ENCODE measurements at places on chromosomes 11 and 22.

- DNase-seq, result no peak
Observed at GRCh38 chr11:61697764-61698163, 17.6 kb downstream of the DAGLA start.

- no peak for DNase-seq
Observed at GRCh38 chr11:68878022-68878421, 25.6 kb downstream of the MRPL21 start.

DNA sequence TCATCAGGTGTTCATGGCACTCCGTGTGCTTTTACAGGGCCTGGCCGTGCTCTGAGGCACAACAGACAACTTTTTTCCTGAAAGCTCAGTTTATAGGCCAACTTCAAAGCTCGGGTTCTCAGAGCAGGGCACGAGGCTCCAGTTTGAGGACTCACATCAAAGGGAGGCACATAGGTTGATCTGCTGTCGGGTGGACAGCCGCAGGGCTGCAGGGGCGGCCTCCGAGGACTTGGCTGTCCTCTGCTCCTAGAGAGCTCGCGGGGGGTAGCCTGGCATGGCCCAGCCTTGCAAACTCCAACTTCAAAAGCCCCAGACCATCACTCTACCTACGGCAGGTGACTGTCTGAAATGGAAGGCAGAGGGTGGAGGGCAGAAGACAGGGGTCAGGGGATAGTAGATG is 31.6 kb downstream of the C11orf58 start:
- DNase-seq, result no peak

DNA sequence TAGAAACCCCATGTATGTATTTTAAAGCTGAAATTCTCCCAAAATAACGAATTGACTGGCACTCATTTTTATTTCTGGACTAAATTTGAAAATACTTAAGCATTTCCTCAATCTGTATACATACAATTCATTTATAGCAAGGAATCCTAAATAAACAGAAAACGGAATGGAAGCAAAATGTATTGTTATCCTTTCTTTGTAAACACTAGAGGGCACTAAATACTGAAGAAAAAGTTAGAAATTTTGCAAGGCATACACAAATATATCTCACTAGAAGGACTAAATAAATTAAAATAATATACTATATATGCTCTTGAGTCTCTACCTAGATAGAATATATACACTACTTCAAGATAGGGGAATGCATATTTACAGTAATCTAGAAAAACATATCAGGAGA is 23.1 kb upstream of the ANO5 start:
- no peak for DNase-seq

- no peak for DNase-seq
Observed at GRCh38 chr11:126628790-126629621, 273.5 kb downstream of the ST3GAL4 start.

GRCh38 chr22:48316257-48317250 is 1511.1 kb downstream of the BRD1 start:
- DNase-seq, result no peak

DNA sequence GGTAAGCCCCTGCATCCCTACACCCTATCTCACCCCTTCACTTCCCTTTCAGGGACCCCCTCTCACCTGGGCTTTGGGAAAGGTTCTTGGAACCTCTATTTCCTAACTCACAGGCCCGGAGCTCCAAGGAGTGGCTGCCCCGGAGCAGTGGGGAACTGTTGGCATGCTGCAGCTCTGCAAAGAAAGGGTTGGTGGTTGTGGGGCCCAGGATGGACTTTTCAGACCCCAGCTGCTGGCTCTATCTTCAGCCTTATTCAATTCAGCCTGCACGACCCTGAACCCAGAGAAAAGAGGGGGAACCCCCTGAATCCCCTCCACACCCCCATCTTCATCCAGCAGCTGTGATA is 10.0 kb downstream of the ROBO4 start:
- no peak for DNase-seq

- DNase-seq, result peak; percentile 71
Observed at GRCh38 chr11:36469063-36469462, 41.0 kb downstream of the TRAF6 start.

- DNase-seq, result no peak
Observed at GRCh38 chr22:49088801-49089791, 738.6 kb downstream of the BRD1 start.

GRCh38 chr22:42743501-42743991 is 22.9 kb upstream of the A4GALT start:
- peak; percentile 53 for DNase-seq

Data from ELF-1 (cell line).